ENCODE measurements at places on chromosomes 1 and 21.

DNA sequence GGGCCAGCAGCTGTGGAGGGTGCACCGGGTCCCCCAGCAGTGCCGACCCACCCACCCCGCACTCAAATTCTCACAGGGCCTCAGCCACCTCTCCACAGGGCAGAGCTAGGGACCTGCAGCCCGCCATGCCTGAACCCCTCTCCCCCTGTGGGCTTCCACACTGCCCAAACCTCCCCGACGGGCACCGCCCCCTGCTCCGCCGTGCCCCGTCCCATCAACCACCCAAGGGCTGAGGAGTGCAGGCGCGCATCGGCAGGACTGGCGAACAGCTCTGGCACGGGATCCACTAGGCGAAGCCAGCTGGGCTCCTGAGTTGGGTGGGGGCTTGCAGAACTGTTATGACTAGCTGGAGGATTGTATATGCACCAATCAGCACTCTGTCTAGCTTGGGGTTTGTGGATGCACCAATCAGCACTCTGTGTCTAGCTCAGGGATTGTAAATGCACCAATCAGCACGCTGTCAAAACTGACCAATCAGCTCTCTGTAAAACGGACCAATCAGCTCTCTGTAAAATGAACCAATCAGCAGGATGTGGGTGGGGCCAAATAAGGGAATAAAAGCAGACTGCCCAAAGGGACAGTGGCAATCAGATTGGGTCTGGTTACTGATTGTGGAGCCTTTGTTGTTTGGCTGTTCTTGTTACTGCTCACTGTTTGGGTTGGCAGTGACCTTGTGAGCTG lies 12.4 kb upstream of the RCAN3 start:
- DNase-seq = no peak

- DNase-seq = no peak
Observed at GRCh38 chr21:36478207-36478701, 1.7 kb downstream of the CLDN14 start.

DNA sequence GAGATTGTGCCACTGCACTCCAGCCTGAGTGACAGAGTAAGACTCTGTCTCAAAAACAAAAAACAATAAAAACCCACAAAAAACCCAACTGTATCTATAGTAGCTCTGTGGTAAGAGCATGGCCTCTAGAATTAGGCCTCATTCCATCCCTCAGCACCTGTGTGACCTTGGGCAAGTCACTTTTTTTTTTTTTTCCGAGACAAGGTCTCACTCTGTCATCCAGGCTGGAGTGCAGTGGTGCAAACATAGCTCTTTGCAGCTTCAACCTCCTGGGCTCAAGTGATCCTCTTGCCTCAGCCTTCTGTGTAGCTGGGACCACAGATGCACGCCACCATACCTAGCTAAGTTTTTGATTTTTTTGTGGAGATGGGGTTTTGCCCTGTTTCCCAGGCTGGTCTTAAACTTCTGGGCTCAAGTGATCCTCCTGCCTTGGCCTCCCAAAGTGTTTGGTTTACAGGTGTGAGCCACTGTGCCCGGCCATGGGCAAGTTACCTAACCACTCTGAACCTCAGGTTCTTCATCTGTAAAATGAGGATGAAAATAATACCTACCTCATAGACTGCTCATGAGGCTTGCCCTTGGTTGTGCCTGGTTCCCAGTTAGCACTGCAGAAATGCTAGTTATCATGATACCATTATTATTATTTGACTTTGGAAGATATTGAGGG lies 15.3 kb upstream of the MYOM3 start:
- no peak for DNase-seq

GRCh38 chr1:172473302-172473701 lies 29.4 kb upstream of the PIGC start:
- no peak for DNase-seq

GRCh38 chr1:89195476-89195875 lies 3.3 kb downstream of the GBP4 start:
- DNase-seq = no peak

- no peak for DNase-seq
Observed at GRCh38 chr21:30478004-30478403, 2.2 kb downstream of the KRTAP19-1 start.

DNA sequence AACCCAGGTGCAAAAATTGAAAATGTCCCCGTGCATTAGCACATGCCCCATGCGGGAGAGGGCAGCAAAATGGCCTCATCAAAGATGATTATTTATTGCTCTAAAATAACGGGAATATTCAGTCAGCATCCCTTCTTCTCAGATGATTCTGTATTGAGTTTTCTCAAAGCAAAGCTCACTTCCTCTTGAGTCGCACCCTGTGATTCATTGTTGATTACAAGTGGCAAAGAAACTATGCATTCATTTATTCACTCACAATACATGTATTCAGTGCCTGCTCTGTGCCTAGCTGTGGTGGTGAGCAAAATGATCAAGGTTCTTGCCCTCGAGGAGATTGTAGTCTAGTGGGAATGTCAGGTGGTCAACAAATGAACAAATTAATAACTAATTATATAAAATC lies 226.0 kb upstream of the KAZN start:
- no peak for DNase-seq

- no peak for DNase-seq
Observed at GRCh38 chr1:2360588-2361364, 30.6 kb downstream of the MORN1 start.
